NCI-H524 treated with DMSO at 0.1 percent for 48 hours (cell line): ENCODE measurements at places on chromosomes 3 and 15.

DNA sequence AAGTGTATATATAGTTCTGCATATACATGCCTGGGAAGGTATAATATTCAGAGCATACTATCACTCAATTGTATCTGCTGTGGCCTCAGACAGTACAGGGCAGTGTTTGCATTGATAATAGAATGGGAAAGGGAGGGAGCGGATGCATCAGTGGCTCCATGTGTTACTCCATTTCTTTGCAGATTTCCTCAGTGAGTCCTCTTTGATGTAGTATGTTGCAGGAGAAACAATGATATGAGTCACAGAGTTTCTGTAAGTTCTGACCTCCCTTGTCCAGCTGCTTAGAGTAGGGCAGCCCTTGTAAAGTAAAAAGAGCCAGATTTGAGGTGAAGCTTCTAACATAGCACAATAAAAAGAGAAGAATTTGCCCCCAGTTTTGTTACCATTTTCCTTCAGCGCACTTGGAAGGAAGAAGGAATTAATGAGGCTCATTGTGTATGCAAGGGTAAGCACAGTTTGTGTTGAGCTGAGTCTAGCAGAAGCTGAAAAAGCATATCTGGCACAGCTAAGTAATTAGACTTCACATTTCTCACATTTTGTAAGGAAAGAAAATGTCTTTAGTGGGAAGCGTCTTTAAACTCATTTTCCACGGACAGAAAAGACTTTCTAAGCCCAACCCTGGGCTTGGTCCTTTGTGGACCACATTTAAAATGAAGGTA lies 555.8 kb upstream of the IL12A start:
- DNase-seq, result no peak

DNA sequence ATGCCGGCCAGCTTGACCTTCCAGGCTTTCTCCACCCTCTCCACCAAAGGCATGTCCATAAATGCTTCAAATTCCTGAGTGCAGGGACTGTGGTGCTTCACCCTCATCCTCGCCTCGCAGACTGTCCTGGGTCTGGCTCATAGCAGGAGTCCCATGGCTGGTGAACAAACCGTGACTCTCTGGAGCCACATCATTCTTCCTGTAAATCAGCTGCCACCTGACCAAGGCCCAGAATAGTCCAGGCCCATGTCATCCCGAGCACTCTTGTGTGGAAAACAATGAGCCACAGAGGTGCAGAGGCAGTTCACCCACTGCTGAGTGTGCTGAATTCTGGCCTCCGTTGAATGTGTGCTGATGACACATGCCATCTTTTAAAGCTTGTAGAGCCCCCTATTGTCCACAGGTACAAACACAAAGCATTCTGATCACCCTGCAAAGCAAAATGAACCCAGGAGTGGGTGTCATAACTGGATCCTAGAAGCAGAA lies 68.6 kb downstream of the ABHD5 start:
- no peak for DNase-seq

DNA sequence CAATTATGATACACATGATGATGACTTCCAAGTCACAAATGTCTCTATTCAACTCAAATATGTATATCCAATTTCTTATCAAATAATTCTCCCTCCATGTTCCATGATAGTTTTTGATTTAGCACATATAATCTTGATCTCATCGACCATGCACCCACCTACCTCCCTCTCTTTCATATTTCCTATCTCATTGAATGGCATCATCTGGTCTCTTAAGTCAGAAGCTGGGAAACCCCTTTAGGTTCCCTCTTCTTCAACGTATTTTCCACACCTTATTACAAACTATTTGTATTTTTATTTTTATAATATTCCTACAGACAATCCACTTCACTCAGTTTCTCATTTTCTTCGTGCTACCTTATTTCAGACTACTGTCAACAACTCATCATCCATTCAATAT lies 56.9 kb upstream of the DPH6 start:
- no peak for DNase-seq

DNA sequence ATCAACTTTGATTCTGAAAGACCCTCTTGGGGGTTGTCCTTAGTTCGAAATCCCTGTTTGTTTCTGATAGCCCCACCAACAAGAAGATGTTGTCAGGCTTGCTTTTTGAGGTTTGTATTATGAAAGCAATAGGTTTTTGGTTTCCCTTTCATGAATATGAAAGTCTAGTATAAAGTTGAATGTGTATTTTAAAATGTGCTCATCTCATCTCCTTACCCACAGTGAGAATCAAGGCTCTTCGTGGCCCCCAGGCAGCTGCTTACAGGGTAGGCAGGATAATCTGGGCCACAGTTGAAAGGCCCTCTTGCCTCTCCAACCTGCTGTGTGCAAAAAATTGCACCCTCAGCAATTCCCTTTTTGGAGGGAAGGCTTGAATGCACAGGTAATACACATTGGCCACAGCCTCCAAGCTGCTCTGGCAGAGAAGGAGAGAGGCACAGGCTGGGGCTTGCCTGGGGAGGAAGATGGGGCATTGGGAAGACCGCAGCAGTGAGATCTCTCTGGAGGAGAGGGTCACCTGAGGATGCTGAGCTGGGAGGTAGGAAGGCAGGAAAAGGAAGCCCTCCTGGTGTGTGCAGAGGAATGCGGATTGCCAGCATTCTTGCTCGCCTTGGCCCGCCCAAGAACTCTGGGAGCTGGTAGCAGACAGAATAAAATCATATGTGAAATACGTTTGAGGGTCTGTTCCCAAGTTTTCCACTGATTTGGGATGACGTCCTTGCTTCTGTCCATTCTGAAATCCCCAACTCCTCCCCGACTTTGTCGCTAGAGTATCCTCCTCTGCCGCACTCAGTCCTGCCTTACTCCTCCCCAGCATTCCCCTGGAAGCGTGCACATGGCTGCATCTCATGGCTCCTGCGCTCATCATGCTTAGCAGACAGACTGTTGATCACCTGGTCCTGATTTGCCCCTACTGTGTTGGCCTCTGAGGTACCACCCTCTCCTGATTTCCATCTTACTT lies 196.4 kb downstream of the RPLP1 start:
- DNase-seq, result no peak

- no peak for DNase-seq
Measured at GRCh38 chr3:141249041-141249440, 17.4 kb downstream of the PXYLP1 start.
